ENCODE measurements at places on chromosomes 3 and 15. TPM values are rescaled to one million over a fixed set of nuclear protein-coding genes. Genes with fewer than 3 reads are reported as not detected.

DNA sequence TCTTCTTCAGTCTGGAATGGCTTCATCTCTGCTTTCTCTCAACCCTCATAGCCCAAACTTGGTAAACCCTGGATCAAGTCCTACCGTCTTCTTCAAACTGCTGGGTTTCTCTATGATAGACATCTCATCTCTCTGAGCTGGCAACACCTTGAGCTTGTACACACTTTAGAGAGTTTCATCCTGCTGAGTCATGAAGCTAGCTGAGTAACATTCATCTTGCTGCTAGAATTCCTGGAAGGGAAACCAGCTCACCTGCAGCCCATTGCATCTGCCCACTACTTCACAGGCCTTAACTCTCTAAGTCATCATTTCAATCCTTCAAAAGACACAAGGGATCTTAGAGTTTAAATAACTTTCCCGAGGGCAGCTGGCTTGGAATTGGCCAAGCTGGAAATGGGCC is 175.5 kb upstream of the RORA start:
- no peaks in the 10 kb centered on the region for H3K4me1 ChIP-seq
- H3K36me3 ChIP-seq: no peaks in the 10 kb centered on the region
- H3K4me3 ChIP-seq: no peak overlapping the region
- no peak for DNase-seq

TXNRD3 gene
- 7.3 TPM for total RNA-seq

CNTN3 gene
- total RNA-seq: 0.25 TPM

CPB1 gene
- 200 TPM for total RNA-seq
